ENCODE measurements at places on chromosomes 7 and 10. TPM values are rescaled to one million over a fixed set of nuclear protein-coding genes. Genes with fewer than 3 reads are reported as not detected.
A peak's percentile ranks its signal among the peaks of the same experiment; 100 is the strongest.

DNA sequence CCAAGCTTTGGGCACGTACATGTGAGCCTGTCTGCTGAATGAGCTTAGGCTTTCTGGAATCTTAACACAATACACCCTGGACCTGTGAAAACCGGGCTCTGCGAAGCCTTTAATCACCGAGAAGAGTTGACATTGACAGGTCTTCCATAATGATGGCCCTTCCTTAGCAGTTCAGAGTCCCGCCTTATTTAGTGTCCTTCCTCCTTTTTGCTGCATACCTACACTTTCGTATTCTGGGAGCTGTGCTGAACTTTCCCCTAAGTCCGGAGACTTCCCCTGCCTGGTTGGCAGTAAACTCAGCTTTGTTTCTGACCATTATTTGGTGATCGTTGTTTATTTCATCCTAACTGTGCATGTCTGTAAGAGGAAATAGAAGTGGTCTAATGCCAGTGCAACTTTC, 212.0 kb downstream of the CAMK1D start:
- H3K4me3 ChIP-seq = no peak overlapping the region
- no peaks in the 10 kb centered on the region for H3K27me3 ChIP-seq
- no peak for DNase-seq
- H3K27ac ChIP-seq = no peak overlapping the region
- H3K4me1 ChIP-seq = no peaks in the 10 kb centered on the region

GRCh38 chr10:27225642-27226257, 14.8 kb downstream of the ACBD5 start:
- no peak overlapping the region for H3K4me3 ChIP-seq
- H3K4me1 ChIP-seq = peaks cover 9% of the 10 kb centered on the region
- H3K36me3 ChIP-seq = peaks cover 44% of the 10 kb centered on the region
- H3K27ac ChIP-seq = no peak overlapping the region
- no peaks in the 10 kb centered on the region for H3K27me3 ChIP-seq

GRCh38 chr10:104935656-104936055, 294.6 kb downstream of the SORCS3 start:
- no peak for DNase-seq
- H3K4me3 ChIP-seq = no peak overlapping the region
- no peak overlapping the region for H3K27ac ChIP-seq
- H3K4me1 ChIP-seq = peaks cover 4% of the 10 kb centered on the region
- no peaks in the 10 kb centered on the region for H3K27me3 ChIP-seq
- H3K36me3 ChIP-seq = no peaks in the 10 kb centered on the region

- no peaks in the 10 kb centered on the region for H3K36me3 ChIP-seq
- no peaks in the 10 kb centered on the region for H3K27me3 ChIP-seq
- no peak overlapping the region for H3K27ac ChIP-seq
- peak overlapping the region; percentile 57 for H3K4me3 ChIP-seq
- peak; percentile 47 for DNase-seq
- peaks cover 14% of the 10 kb centered on the region for H3K4me1 ChIP-seq
Measured at GRCh38 chr7:99579956-99580777, 17.9 kb upstream of the TMEM225B start.

DNA sequence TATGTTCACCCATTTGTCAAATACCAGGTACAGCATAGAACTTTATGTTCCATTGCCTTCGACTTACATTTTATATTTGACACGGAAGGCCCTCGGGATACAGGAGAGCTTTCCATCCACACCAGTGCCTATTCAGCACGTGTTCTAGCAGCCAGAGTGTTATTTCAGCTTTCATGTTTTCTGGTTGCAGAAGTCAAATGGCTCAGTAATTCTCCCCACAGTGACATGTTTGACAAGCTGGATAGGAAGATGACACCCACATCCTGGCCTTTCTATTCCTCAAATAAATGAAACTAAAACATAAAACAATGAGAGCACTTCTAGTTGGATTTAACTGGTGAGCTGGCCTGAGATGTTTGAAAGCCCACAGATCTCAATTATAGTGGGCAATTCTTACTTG, 173.4 kb downstream of the SORCS1 start:
- no peak for DNase-seq
- H3K27ac ChIP-seq = no peak overlapping the region
- no peaks in the 10 kb centered on the region for H3K27me3 ChIP-seq
- H3K36me3 ChIP-seq = no peaks in the 10 kb centered on the region
- no peaks in the 10 kb centered on the region for H3K4me1 ChIP-seq

GRCh38 chr7:30929686-30930085, 18.0 kb downstream of the AQP1 start:
- no peaks in the 10 kb centered on the region for H3K36me3 ChIP-seq
- no peak overlapping the region for H3K4me3 ChIP-seq
- no peaks in the 10 kb centered on the region for H3K27me3 ChIP-seq
- no peak for DNase-seq

GRCh38 chr10:104037261-104037951, 48.3 kb downstream of the COL17A1 start:
- no peak for DNase-seq
- H3K4me1 ChIP-seq = no peaks in the 10 kb centered on the region
- H3K36me3 ChIP-seq = no peaks in the 10 kb centered on the region
- H3K4me3 ChIP-seq = no peak overlapping the region
- no peak overlapping the region for H3K27ac ChIP-seq

The ANKRD16 gene
- total RNA-seq = 1.8 TPM

The CALCR gene
- total RNA-seq = not detected

The PAX4 gene
- not detected for total RNA-seq

The H2BK1 gene
- total RNA-seq = not detected

The TDRD1 gene
- not detected for total RNA-seq

The NCF1 gene
- total RNA-seq = 3.9 TPM

The KCND2 gene
- not detected for total RNA-seq

Measured in CD4-positive, alpha-beta T cell (primary cell).